MCF 10A (cell line): ENCODE measurements at places on chromosomes 3 and 15. TPM values are rescaled to one million over a fixed set of nuclear protein-coding genes. Genes with fewer than 3 reads are reported as not detected.

- no peak for DNase-seq
These were observed 4.0 kb downstream of the PARP3 start for GRCh38 chr3:51945926-51946705.

GRCh38 chr3:10462641-10463532 is 42.5 kb downstream of the ATP2B2 start:
- no peak for DNase-seq

The GHSR gene
- total RNA-seq: not detected in 2 replicates

DNA sequence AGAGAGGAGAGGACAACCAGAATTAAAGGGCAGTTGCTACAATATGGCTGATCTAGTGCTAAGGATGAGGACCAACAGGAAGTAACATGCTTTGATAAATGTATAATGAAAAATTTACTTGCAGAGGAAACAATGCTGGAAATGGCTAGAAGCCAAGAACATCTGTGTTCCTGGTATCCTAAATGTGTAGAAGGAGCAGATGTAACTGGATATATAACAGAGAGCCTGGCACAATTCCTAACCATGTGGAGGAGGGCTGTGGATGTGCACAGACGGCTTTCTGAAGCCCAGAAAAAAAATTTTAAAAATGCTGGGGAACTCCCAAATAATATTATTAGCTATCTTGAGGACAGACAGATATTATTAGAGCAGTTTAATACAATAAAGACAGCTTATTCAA is 159.4 kb upstream of the GBE1 start:
- no peak for DNase-seq

GRCh38 chr15:73030122-73030679 is 22.1 kb upstream of the NEO1 start:
- DNase-seq: no peak

The ACKR2 gene
- total RNA-seq: 0.42 and 0.61 TPM in 2 replicates

DNA sequence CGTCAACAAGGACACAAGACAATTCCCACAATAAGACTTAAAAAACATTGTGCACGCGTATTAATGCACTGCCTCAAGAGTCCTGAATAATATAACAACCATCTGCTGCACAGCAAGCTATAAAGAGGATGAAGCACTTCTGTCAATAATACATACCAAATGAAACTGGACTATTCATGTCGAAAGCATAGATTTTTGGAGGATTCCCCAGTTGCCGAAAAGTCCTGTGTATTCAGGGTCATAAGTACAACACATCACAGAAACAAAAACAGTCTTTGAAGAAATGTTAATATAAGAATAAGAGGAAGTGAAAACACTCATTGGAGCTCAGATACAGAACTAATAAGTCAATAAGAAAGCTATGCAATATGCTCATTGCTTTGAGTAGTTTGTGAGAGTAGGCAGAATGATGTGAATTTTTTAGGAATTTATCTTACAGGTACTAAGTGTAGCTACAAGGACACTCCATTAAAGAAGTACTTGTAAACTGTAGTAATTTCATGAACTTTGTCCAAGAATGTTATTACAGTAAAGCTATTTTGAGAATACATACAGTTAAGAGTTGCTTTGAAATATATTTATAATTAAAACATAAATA is 31.6 kb downstream of the CBLB start:
- no peak for DNase-seq

The RBP2 gene
- total RNA-seq: not detected in 2 replicates

The SLC9C1 gene
- not detected in 2 replicates for total RNA-seq

DNA sequence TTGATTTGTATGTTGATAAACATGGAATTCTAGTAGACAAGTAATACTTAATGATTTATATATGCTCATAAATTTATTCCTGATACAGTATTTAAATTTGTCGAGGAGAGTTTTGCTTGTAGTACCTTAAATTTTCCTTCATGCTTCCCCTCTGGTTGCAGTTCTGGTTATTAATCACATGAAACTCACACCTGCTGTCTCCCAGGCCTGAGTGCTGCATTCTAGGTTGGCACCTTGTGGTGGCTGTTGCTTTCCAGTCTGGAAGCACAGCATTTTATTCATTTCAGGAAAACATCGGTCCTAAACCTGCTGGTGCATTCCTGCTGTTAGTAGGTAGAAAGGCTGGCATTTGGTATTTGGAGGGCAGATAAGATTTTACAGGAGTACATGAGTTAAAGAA is 44.9 kb downstream of the ATP1B3 start:
- no peak for DNase-seq

- DNase-seq: no peak
These were observed 242.1 kb upstream of the C2CD4B start for GRCh38 chr15:62407216-62407615.

DNA sequence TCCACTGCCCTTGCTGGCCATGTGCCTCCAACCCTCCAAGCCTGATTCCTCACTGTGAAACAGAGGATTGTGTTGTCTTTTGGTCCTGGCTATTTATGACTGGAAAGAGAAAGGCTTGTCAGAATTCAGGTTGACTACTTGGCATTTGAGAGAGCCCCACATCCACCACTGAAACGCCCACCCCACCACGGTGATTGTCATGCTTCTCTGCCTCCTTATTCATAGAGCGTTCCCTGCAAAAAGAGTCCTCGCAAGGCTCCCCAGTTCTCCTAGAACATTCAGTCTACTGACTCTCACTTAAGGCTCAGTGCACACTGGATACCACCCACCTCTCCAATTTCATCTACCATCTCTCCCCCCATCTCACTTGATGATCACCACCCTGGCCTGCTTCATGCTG is 162.9 kb upstream of the WNT5A start:
- DNase-seq: no peak

DNA sequence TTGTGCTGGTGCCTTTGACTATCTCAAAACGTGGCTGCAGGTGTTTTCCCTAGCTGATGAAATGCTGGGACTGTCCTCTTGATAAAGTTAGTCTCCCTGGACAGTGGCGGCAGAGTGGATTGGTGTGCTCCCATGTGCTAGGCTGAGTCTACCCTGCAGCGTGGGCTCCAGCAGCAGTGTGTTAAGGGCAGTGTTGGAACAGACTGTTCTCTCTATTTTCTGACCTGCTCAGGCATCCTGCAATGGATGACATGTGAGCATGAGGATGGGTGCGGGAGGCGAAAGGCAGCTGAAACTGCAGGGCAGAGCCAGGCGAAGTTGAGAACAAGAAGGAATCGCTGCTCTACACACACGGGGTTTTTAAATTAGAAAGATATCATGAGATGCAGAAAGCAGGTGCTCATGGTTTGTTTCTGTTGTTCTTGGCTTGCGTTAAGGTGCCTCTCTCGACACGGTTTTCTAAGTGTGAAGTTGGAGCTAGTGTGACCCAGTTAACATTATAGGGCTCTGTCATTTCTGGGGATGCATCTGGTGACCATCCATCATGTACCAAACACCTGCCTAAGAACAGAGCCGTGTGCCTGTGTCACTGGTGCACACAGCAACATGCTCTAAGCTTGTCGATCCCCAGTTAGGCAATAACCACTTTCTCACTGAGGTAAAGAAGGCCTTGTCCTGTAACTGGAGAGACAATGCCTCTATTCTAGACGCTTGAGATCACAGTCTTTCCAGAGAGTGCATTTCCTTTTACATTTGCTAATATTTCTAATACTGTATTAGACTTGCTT is 44.3 kb downstream of the SLCO3A1 start:
- DNase-seq: no peak

The SEMA3B gene
- total RNA-seq: 7.6 and 12.5 TPM in 2 replicates

The SLC6A1 gene
- total RNA-seq: not detected in 2 replicates

The CHDH gene
- 0.49 and 0.56 TPM in 2 replicates for total RNA-seq

The FSTL1 gene
- total RNA-seq: 49.4 and 56.4 TPM in 2 replicates

DNA sequence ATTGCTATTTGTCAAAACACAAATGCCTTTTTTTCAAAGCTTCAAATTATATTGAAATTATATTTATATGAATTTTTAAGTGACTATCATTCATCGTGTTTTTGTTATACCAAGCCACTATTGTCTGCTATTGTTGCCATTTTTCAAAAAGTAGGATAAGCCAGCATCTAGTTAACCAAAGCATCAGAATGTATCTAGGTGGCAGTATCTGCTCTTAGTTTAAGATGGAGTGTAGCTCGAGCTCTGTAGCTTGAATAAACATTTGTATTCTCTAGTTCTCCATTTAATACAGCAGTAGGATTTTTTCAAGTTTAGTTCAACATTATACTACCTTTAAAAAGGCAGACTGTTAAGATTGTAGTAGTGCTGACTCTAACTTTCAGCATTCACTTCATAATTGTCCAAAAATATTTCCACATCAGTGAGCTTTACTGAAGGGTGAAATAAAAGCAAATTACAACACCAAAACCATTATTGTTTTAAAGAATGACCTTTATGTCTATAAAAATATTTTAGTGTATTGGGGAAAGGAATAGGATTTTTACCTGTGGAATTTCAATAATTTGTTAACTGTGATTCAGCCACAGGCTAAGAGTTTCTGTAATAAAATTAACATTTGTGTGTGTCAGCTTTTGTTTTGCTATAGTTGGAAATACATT is 19.6 kb upstream of the C15orf61 start:
- DNase-seq: peak; percentile 25

GRCh38 chr3:30440147-30440604 is 166.2 kb upstream of the TGFBR2 start:
- DNase-seq: no peak

- no peak for DNase-seq
These were observed 9.6 kb downstream of the UBL7 start for GRCh38 chr15:74451322-74451721.

DNA sequence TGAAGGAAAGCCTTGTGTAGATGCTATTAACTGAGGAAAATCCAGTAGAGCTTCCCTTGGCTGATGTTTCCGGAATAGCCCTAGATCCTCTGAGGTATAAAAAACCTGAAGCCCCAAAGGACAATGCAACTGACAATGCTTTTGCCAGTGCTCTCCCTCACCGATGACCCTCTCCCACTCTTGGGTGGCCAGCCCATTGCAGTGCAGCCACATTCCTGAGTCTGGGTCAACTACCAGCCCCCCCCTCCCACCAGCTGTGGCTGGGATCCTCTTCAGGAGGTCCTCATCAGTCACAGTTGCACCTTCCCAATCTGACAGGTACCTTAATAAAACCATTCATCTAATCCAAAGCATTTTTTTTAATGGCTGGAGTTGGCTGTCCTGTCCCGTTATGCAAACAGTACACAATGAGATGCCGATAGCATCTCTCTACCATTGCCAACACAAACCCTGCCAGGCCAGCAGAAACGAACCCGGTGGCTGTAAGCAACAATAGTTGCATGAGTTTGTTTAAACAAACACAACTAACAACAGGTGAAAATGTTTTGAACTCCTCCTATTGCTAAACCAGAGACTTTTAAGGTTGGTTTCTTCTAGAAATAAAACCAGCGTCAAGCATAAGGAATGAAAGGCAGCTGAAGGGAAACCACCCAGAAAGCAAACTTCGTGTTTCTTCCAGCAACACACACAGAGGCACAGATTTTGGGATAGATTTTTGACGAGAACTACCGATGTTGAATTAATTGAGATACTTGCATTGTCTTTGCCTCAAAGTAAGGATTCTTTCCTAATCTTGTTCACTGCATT is 128.3 kb upstream of the ARHGEF3 start:
- DNase-seq: no peak
